Left ventricle myocardium inferior (tissue), 1 donor: ENCODE measurements at places on chromosomes 3 and 15.
A peak's percentile ranks its signal among the peaks of the same experiment; 100 is the strongest.

- no peak for DNase-seq
Measured at GRCh38 chr15:91915576-91915975, 62.1 kb downstream of the SLCO3A1 start.

- no peak for DNase-seq
Measured at GRCh38 chr3:182970811-182971418, 9.4 kb downstream of the DCUN1D1 start.

DNA sequence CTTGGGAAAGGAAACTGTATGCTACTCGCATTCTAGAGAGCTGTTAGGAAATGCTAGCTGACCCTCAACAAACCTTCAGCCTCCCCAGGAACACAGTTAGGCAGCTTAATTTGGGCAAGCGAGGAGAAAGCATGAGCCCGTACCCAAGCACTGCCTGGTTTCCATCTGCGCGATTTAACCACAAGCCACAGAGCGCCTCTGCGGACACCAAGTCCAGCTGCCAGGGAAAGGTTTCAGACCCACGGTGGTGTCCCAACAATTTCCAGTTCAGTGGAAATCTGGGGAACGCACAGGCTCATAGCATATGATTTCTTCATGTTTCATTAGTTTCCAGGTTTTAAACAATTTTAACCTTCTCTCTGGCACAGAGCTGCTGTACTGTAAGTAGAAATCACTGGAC lies 617.6 kb downstream of the FHIT start:
- no peak for DNase-seq

GRCh38 chr3:56157693-56158362 lies 310.4 kb downstream of the ERC2 start:
- no peak for DNase-seq

DNA sequence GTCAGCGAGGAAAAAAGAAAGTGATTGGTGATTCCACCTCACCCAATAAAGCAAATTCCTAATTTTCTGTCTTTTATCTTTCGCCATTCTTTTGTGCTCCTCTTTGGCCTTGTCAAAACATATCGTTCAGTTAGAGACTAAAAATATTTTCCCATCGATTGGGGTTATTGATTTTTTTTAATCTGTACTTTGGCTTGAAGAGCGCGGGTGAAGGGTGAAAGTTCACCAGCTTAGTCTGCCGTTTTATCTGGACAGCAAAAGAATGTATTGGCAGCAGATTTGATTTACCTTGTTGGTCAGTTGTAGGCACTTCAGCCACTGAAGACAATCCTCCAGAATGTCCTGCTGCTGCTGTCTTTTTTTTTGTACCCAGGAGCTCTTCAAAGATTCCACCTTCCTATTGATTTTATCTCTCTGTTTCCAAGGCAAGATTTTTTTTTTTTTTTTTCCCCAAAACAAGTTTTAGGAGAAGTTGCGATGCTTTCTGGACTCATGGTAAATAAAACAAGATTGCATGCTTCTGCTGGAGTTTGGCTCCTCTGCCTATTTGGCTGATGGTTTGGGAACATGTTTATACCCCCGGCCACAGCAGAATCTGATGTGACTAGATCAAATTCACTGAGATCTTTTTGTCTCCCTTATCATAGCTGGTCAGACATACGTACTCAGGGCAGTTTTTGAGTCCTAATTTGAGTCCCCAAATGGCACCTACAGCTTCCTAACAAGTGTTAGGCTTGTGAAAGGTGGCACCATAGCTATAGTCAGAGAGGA lies 269.3 kb upstream of the ONECUT1 start:
- DNase-seq = no peak

DNA sequence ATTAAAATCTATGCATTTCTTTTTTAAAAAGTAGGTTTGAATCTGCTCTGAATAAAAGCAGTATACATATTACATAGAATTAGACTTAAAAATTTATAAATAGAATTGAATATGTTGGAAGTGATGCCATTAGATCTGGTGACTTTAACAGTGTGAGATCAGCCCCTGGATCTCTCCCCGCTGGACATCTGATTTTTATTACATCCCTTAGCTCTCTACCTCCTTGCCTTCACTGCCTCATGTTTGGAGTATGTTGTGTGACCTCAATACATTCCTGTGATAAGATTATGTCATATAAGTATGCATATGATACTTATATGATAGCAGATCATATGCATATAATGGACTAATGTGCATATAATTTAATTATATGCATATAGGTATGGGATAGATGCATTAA lies 643.4 kb upstream of the NR2F2 start:
- no peak for DNase-seq

- DNase-seq = no peak
Measured at GRCh38 chr3:41893977-41894376, 67.9 kb downstream of the ULK4 start.

DNA sequence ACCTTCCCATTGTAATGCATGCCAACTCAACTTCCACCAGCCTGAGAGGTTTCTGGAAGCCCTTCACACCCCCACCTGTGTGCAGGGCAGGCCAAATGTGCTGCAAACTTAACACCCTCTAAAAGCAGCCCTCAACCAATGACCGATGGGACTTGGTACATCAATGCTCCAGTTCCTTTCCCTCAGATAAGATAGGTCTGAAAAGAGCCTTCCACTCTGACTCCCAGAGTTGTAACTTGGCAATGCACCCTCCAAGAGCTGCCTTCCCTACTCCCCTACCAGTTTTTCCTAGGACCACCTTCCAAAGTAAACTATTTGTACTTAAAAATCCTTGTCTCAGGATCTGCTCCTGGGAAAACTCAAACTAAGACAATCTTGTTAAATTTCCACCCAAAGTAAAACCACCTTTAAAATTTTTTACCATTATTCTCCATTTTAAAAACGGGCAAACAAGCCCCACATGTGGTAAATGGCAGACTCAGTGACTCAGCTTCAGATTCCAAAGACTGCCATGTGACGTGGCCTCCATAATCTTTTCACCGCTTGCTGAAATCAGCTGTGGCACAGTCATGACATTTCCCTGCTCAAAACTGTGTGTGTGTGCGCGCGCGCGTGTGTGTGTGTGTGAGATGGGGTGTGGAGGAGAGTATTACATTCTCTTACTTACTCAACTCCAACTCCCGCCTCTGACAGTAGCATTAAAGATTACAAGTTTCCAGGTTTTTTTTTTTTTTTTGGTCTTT lies 17.2 kb downstream of the RASGRP1 start:
- no peak for DNase-seq

- DNase-seq = no peak
Measured at GRCh38 chr3:182244222-182244971, 532.7 kb downstream of the SOX2 start.

GRCh38 chr3:23071758-23072157 lies 131.4 kb upstream of the UBE2E2 start:
- DNase-seq = no peak

GRCh38 chr3:77247817-77248216 lies 207.9 kb downstream of the ROBO2 start:
- DNase-seq = no peak

DNA sequence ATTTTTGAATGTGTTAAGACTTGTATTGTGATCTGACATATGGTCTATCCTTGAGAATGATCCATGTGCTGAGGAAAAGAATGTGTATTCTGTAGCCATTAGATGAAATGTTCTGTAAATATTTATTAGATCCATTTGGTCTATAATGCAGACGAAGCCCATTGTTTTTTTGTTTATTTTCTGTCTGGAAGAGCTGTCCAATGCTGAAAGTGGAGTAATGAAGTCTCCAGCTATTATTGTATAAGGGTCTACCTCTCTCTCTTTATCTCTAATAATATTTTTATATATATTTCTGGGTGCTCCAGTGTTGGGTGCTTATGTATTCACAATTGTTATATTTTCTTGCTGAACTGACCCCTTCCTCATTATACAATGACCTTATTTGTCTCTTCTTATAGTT lies 250.6 kb upstream of the GADL1 start:
- no peak for DNase-seq

DNA sequence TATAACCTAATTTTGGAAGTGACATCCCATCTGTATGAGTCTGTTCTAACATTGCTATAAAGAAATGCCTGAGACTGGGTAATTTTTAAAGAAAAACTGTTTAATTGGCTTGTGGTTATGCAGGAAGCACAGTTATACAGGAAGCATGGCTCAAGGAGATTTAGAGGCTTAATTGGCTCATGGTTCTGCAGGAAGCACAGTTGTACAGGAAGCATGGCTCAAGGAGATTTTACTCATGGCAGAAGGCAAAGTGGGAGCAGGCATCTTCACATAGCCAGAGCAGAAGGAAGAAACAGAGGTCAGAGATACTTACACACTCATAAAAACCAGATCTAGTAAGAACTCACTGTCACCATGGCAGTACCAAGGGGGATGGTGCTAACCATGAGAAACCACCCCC lies 193.1 kb upstream of the ADAMTS9 start:
- no peak for DNase-seq

GRCh38 chr3:101464235-101464634 lies 48.8 kb downstream of the SENP7 start:
- DNase-seq = no peak

GRCh38 chr15:40768521-40769273 lies 1.1 kb upstream of the C15orf62 start:
- no peak for DNase-seq

DNA sequence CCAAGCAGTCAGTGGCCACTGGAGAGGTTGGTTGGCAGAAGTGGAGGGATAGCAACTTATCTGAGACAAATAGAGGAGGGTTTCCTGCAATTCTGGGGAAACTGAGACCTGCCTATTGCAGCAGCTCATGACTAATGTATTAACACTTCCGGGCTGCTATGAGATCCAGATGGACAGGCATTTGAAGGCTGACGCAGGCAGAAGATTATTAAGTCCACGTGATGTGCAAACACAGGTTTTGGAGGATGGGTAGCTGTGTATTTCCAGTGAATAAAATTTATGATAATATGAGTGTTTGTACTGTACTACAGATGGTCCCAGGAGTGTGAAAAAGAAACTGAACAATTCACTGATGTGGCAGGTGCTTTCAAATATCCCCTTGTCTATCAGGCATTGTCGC lies 28.5 kb upstream of the CFAP161 start:
- no peak for DNase-seq

GRCh38 chr3:72270072-72270681 lies 485.2 kb upstream of the PROK2 start:
- peak; percentile 86 for DNase-seq

- no peak for DNase-seq
Measured at GRCh38 chr15:66099950-66100671, 153.4 kb downstream of the MEGF11 start.

GRCh38 chr15:41169086-41169485 lies 53.0 kb upstream of the INO80 start:
- no peak for DNase-seq

DNA sequence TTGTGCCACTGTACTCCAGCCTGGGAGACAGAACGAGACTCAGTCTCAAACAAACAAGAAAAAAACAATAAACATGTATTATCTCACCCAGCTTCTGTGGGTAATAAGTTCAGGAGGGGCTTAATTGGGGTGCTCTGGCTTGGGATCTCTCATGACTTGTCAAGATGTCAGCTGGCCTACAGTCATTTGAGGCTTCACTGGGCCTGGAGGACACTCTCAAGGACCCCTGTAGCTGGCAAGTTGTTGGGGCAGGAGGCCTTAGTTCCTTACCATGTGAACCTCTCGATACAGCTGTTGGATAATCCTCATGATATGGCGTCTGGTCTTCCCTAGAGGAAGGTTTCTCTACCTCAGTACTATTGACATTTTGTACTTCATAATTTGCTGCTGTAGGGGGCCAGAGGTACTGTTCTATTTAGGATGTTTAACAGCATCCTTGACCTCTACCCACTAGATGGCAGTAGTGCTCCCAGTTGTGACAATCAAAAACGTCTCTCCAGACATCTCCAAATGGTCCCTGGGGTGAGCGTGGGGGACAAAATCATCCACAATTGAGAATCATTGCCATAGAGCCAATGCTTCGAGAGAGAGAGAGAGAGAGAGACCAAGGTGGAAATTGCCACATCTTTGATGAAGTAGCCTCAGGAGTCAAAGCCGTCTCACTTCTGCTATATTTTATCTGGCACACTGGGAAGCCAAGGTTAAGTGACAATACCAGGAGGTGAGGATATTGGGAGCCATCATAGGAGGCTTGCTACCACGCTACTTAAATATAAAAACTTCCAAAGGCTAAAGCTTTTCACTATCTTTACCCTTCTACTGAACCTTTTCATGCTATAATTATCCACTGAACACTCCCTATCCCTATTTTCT lies 23.9 kb upstream of the SLTM start:
- no peak for DNase-seq

DNA sequence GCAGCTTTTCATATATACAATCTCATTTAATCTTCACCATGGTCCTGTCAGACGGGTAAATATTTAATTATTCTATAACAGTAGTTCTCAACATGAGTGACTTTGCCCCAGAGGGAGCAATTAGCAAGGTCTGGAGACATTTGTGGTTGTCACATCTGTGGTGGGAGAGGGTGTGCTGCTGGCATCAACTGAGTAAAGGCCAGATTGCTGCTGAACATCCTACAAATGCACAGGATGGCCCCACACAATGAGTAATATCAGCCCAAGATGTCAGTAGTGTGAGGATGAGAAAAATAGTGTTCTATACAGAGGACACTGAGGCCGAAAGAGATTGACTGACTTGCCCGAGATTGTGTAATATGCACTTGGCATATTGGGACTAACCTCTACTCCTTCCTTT lies 156.0 kb downstream of the AGBL1 start:
- DNase-seq = no peak

DNA sequence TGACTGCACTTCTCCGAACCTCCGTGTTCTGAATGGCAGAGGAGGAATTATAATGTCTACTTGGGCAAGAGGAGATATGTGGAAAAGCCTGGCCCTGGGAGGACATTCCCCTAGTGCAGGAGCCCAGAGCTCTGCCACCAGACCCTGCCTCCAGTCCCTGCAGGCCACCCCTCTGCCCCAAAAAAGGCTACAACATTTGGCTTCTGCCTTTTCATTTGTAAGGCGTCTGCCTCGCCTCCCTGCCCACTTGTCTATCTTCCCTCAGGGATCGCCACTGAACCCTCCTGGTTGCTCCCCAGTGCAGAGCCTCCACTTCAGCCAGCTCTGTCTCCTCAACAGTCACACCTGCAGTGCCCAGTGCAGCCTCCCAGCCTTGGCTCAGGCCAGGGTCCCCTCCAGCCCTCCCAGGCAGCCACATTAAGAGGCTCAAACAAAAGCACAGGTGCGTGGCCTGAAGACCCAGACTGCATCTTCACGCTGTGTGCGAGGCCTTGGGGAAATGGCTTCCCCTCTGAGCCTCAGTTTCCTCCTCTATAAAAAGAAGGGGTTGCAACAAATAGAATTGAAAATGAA lies 125.9 kb upstream of the SMAD3 start:
- no peak for DNase-seq

- DNase-seq = no peak
Measured at GRCh38 chr3:52925405-52926313, 28.3 kb upstream of the STIMATE start.
